ENCODE measurements at places on chromosomes 2 and 18. TPM values are rescaled to one million over a fixed set of nuclear protein-coding genes. Genes with fewer than 3 reads are reported as not detected.
A peak's percentile ranks its signal among the peaks of the same experiment; 100 is the strongest.

The LONRF2 gene
- 0.23 TPM for total RNA-seq

The RGPD4 gene
- not detected for total RNA-seq

The CPLX4 gene
- not detected for total RNA-seq

The GNLY gene
- 54.1 TPM for total RNA-seq

The UGT1A5 gene
- not detected for total RNA-seq

DNA sequence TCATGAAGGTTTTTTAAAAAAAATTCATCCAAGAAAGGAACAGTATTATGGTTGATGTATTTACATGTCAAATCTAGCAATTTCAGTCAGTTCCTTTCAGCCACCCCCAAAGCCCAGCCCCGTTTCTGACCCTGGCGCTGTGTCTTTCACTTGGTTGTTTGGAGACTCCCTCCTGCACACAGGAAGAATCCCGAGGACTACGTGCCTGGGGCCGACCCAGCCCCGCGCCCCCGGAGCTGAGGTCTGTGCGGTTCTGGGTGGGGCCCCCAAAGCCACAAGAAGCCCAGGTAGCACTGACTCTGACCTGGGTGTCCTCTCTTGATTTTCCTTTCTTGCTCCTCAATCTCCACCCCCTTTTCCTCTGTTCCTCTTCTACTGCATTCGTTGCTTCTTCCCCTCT is 49.1 kb downstream of the TRAPPC12 start:
- H3K36me3 ChIP-seq, result peaks cover 27% of the 10 kb centered on the region
- no peak for DNase-seq
- H3K27me3 ChIP-seq, result no peaks in the 10 kb centered on the region
- peak overlapping the region; percentile 48 for H3K27ac ChIP-seq

DNA sequence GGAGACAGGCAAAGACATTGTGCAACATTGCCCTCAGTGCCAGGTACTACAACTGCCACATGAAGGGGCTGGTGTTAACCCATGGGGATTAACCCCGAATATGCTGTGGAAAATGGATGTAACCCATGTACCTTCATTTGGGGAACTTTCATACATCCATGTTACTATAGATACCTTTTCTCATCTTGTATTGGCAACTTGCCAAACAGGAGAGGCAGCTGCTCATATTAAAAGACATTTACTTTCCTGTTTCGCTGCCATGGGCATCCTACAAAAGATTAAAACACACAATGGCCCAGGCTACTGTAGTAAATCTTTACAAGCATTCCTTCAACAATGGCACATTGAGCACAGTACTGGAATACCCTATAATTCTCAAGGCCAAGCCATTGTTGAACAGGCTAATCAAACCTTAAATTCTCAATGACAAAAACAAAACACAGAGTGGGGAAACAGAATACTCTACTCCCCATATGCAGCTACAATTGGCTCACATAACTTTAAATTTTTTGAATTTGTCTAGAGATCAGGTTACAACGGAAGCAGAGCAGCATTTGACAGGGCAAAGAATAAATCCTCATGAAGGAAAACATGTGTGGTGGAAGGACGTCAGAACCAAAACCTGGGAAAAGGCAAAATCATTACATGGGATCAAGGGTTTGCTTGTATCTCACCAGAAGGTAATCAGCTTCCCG is 1723.5 kb upstream of the LRRTM1 start:
- no peaks in the 10 kb centered on the region for H3K27me3 ChIP-seq
- H3K4me3 ChIP-seq, result no peak overlapping the region
- H3K36me3 ChIP-seq, result no peaks in the 10 kb centered on the region
- H3K4me1 ChIP-seq, result no peaks in the 10 kb centered on the region

DNA sequence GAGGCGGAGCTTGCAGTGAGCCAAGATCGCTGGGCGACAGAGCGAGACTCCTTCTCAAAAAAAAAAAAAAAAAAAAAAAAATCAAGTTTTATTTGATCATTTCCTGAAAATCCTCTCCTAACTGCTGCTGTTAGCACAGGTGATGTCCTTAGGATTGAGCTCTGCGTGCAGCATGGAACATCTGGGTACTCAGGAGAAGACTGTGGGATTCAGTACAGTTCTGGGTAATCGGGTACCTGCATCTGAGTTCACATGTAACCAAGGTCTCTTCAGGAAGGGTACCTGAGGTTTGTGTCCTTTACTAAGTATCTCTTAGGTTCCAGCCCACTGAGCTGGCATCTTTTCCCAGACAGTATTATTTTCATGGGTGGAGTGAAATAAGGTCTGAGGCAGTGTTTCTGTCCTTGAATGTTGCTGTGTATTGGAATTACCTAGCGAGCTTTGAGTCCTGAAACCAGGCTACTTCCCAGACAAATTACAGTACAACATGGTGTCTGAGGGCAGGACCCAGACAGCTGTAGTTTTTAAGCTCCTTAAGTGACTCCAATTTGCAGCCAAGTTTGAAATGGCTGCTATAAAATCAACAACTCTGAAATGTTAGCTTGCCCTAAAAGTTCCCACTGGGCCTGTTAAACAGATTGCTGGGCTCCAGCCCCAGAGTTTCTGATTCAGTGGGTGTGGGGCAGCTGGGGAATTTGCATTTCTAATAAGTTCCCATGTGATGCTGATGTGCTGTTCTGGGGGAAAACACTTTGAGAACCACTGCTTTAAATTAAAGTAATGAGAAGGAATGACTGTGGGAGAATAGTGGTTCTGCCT is 120.5 kb downstream of the PMAIP1 start:
- H3K27me3 ChIP-seq, result peaks cover 2% of the 10 kb centered on the region
- no peak overlapping the region for H3K4me3 ChIP-seq
- H3K4me1 ChIP-seq, result no peaks in the 10 kb centered on the region
- no peak overlapping the region for H3K27ac ChIP-seq

GRCh38 chr2:208101716-208102631 is 22.4 kb downstream of the CRYGD start:
- peaks cover 11% of the 10 kb centered on the region for H3K4me1 ChIP-seq
- no peak overlapping the region for H3K27ac ChIP-seq
- H3K36me3 ChIP-seq, result no peaks in the 10 kb centered on the region
- no peak for DNase-seq
- H3K27me3 ChIP-seq, result peaks cover 2% of the 10 kb centered on the region
- H3K4me3 ChIP-seq, result no peak overlapping the region

DNA sequence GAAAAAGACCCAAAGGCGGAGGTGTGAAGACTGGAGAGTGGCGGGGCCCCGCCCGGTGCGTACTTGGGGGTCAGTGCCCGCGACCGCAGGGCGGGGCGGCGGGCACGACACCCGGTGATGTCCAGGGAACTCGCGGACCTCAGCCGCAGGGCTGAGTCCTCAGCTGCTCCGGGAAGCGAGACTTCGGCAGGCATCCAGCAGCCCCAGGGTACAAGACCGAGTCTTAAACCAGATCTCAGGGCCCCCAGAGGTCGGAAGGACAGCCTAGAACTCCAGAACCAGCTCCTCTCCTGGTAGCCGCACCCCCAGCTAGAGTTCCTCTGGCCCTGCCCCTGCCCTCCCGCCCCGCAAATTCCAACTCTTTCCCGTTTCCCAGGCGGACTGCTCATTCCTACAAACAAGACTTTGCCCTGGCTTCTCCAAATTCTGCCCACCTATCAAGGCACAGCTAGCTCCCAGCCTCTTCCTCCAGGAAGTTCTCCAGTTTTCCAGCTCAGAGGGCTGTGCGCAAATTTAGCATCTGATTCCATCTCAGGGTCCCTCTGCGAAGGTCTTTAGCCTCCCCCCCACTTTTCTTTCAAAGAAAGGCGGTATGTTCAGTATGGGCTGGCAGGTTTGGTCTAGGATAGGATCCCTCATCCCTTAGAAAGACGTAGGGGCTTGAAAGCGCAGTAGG is 26.0 kb upstream of the NOTO start:
- peak overlapping the region; percentile 88 for H3K4me3 ChIP-seq
- H3K36me3 ChIP-seq, result no peaks in the 10 kb centered on the region
- H3K4me1 ChIP-seq, result peaks cover 22% of the 10 kb centered on the region
- peak overlapping the region; percentile 49 for H3K27ac ChIP-seq
- peaks cover 64% of the 10 kb centered on the region for H3K27me3 ChIP-seq

GRCh38 chr2:172380436-172381274 is 46.7 kb upstream of the ITGA6 start:
- no peaks in the 10 kb centered on the region for H3K36me3 ChIP-seq
- no peak overlapping the region for H3K4me3 ChIP-seq
- no peak for DNase-seq
- H3K4me1 ChIP-seq, result no peaks in the 10 kb centered on the region
- no peaks in the 10 kb centered on the region for H3K27me3 ChIP-seq
- no peak overlapping the region for H3K27ac ChIP-seq

DNA sequence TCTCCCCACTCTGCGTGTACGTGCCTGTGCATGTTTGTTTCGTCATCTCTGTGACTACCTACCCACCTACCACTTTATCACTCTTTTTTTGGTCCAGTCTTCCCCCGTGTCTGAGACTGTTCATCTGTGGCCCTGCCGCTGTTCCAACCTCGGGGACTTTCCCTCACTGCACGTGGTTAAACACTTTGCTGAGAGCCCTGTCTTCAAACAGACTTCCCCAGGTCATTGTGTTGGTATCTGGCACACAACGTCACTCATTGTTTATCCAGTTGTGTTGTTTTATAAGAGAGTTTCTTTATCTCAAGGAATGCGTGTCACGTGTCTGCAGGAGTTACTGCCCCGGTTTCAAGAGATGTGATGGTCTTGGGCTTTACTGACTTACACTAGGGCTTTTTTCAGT is 262.0 kb upstream of the RASGRP3 start:
- H3K4me3 ChIP-seq, result no peak overlapping the region
- H3K27me3 ChIP-seq, result peaks cover under 1% of the 10 kb centered on the region
- H3K27ac ChIP-seq, result no peak overlapping the region
- H3K36me3 ChIP-seq, result no peaks in the 10 kb centered on the region
- H3K4me1 ChIP-seq, result peaks cover 4% of the 10 kb centered on the region

- no peak overlapping the region for H3K4me3 ChIP-seq
- H3K36me3 ChIP-seq, result no peaks in the 10 kb centered on the region
- no peak overlapping the region for H3K27ac ChIP-seq
- H3K4me1 ChIP-seq, result no peaks in the 10 kb centered on the region
Measured at GRCh38 chr2:57862727-57863126, 183.9 kb upstream of the VRK2 start.

DNA sequence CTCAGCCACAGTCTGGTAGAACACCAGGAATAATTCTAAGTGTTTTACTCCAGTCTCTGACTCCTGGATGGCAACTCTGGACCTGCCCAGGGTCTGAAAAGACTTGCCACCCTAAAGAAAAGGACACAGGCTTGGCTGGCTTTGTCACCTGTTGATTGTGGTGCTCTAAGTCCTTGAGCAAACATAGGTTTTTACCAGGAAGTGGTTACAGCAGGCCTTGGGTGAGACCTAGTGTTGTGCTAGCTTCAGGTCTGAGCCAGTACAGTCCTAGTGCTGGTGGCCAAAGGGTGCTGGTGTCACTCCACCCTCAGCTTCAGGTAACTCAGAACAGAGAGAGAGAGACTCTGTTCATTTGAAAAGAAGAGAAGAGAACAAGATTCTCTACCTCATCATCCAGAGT is 1239.4 kb upstream of the CRIM1 start:
- H3K27ac ChIP-seq, result no peak overlapping the region
- H3K27me3 ChIP-seq, result no peaks in the 10 kb centered on the region
- no peak overlapping the region for H3K4me3 ChIP-seq
- no peaks in the 10 kb centered on the region for H3K4me1 ChIP-seq

DNA sequence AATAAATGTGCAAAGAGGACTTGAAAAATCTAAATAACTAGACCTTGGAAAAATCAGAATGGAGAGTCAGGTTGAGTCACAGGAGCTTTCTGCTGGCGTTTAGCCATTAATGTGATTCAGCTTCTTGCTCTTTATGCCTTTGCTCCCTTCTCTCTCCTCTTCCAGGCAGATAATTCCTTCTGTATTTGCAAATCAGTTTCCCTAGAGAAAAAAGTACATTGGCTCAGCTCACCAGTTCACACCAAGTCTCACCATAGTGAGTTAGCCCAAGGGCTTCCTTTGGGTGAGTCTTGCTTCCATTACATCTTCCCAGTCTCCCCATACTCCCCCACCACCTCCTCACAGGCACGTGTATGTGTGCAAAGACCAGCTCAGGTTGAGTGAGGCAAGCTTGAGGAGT is 73.6 kb downstream of the CYBRD1 start:
- H3K4me1 ChIP-seq, result peaks cover 2% of the 10 kb centered on the region
- H3K4me3 ChIP-seq, result no peak overlapping the region
- H3K27me3 ChIP-seq, result peaks cover 19% of the 10 kb centered on the region

- no peaks in the 10 kb centered on the region for H3K4me1 ChIP-seq
- H3K27me3 ChIP-seq, result no peaks in the 10 kb centered on the region
- no peaks in the 10 kb centered on the region for H3K36me3 ChIP-seq
- H3K4me3 ChIP-seq, result no peak overlapping the region
- H3K27ac ChIP-seq, result no peak overlapping the region
- no peak for DNase-seq
Measured at GRCh38 chr2:139600166-139600565, 820.0 kb upstream of the NXPH2 start.

DNA sequence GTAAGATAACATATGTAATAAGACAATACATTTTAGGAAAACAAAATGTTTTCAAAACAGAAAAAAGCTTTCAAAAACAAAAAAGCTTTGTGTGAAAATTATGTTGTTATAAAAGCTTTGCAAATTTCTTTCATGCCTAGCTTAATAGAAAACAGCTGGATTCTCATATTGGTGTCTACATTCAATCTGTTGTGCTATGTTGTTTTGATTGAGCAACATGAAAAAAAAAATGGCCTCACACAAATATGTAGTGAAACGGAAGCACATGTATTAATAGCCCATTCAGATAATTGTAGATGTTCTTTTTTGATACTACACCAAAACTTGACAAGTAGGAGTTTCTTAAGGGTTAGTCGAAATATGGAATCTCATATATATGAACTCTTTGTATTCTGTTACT is 197.5 kb downstream of the ZEB2 start:
- DNase-seq, result no peak
- no peaks in the 10 kb centered on the region for H3K27me3 ChIP-seq
- no peak overlapping the region for H3K27ac ChIP-seq
- H3K4me3 ChIP-seq, result no peak overlapping the region
- H3K36me3 ChIP-seq, result peaks cover 23% of the 10 kb centered on the region
- H3K4me1 ChIP-seq, result peaks cover 55% of the 10 kb centered on the region

GRCh38 chr2:20153131-20153851 is 71.6 kb downstream of the SDC1 start:
- no peaks in the 10 kb centered on the region for H3K4me1 ChIP-seq
- no peaks in the 10 kb centered on the region for H3K36me3 ChIP-seq
- DNase-seq, result no peak

- no peaks in the 10 kb centered on the region for H3K36me3 ChIP-seq
- H3K4me3 ChIP-seq, result no peak overlapping the region
- no peak overlapping the region for H3K27ac ChIP-seq
- H3K27me3 ChIP-seq, result no peaks in the 10 kb centered on the region
Measured at GRCh38 chr2:184339966-184340365, 258.4 kb upstream of the ZNF804A start.

Data from activated CD4-positive, alpha-beta T cell treated with anti-CD3 and anti-CD28 coated beads, Interleukin-2, amount 10 ng/mL, durations not matched to agents 24 days and 14 days (primary cell).